Activated naive CD8-positive, alpha-beta T cell treated with anti-CD3 and anti-CD28 coated beads for 36 hours (primary cell): ENCODE measurements at places on chromosomes 2 and 18. TPM values are rescaled to one million over a fixed set of nuclear protein-coding genes. Genes with fewer than 3 reads are reported as not detected.

TXNL1 gene
- 86.6 TPM for total RNA-seq

GRCh38 chr2:136051001-136051724 lies 65.7 kb upstream of the DARS1 start:
- DNase-seq, result peak; percentile 6

MC4R gene
- total RNA-seq, result not detected

DNA sequence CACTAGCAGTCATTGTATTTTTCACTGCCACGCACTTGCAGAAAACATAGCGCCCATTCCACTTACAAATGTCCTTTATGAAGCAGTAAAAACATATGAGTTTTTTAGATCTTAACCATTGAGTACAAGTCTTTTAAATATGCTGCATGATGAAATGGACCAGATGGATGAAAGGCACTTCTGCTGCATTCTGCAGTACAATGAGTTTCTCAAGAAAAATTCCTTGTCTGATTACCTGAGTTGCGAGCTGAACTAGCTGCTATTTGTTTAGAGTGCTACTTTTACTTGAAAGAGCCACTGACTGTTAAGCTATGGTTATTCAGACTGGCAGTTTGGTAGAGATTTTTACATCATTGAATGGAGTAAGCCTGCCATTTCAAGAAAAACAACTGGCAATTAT lies 825.5 kb upstream of the ACVR2A start:
- no peak for DNase-seq

AKAIN1 gene
- total RNA-seq, result not detected

DNA sequence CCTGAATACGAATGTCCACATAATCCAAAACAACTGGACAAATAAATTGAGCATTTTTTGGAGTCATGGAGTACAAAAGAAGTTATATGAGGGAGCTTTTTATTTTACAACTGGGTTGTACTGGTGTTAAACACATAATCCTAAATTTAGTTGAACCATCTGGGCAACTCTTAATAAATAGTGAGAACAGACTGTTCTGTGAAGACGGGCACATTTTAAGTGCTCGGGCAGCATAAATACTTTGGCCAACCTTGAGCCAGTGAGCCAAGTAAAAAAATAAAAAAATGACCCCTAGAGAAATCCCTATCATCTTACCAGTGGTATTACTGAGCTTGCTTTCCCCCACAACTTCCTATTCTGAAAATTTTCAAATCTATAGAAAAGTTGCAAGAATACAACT lies 50.9 kb upstream of the PSME4 start:
- no peak for DNase-seq

DNA sequence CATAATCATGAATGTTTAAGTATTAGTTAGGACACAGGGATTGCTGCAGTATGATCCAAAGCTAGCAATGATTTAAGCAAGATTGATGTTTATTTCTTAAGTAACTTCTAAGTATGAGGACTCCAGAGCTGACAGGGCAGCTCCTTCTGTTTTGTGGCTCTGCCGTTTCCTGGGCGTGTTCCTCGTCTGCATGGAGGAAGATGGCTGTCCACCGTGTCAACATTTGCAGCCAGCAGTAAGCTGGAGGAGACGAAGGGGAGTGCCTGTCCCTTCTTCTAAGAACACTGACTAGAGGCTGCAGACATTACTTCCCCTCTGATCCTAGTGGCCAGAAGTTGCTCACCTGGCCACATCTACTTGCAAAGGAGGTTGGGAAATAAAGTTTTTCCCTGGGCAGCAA lies 144.1 kb downstream of the MYO1B start:
- no peak for DNase-seq
